ENCODE measurements at places on chromosomes 5 and 9.

- no peak for DNase-seq
Observed at GRCh38 chr5:168014433-168015123, 276.9 kb upstream of the WWC1 start.

GRCh38 chr5:61465066-61465465 lies 133.0 kb downstream of the ZSWIM6 start:
- DNase-seq: no peak

DNA sequence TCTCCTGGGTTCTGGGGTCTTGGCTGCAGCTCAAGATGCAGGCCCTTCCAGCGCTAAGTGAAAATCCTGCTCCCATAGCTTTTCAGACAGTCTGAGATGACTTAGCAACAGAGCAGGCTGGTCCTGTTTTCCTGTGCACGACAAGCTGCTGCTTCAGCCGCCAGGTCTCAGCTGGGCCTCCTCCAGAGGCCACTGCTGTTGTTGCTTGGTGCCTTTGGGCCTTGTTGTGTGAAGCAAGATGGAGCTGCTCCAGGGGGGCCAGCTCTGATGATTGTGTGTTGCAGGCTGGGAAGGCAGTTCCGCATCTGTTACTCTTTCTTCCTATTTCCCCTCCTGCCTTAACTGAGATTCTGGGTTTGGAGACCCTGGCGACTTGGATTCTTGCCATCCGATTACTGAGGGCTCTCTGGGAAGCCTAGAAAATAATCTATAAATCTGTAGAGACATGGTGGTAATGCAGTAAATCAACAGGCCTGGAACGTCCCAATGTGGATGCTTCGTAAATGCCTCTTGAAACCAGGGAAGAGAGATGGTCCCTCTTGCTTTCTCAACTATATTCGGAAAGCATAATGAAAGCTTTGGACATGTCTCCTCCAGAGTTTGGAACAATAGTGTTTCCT lies 3.2 kb downstream of the MAP1B start:
- DNase-seq: no peak

GRCh38 chr9:22165144-22165543 lies 156.0 kb upstream of the CDKN2B start:
- DNase-seq: no peak

DNA sequence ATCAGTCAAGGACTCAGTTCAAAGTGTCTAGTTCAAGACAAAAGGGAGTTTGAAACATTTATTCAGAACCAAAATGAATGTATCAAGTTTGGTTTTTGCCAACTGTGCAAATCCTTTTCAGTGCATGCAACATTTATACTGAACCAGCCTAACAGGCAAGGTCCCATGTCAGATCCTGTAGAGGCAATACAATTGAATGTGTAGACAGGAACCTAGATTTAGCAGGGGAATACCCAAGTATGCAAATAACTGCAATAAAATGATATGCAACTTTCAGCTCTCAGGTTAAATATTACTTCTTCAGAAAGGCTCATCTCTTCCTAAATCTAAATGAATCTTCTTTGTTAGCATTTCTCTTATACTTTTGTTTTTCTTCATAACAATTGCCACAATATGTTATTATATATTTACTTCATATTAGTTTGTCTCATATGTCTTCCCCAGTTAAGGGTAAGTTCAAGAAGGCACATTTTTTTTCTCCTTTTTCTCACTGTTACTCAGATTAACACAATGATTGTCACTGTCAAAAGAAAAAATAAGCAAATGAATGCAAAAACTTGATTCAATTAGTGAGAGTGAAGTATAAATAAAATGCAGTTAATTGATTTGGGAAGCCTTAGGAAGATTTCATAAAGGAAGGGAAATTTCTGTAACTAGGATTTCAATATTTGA lies 163.9 kb upstream of the RASA1 start:
- no peak for DNase-seq

GRCh38 chr5:59300930-59301329 lies 592.6 kb downstream of the PDE4D start:
- no peak for DNase-seq

- DNase-seq: no peak
Observed at GRCh38 chr9:20309124-20309523, 313.2 kb downstream of the MLLT3 start.

DNA sequence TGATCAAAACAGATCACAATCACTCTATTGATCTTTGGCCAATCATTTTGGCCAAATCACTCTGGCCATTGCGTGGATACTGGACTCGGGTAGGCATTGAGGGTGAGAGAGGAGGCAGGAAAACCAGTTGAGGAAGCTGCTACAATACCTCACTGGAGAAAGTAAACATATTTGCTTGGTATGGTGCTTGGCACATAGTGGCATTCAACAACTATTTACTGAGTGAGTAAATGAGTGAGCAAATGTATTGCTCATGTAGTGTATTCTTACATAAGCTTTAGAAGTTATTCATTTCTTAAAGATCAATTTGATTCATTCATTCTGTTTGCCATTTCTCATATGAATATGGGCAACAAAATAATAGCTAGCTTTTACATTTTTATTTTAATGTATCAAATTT lies 4.0 kb upstream of the DEPDC1B start:
- DNase-seq: no peak

DNA sequence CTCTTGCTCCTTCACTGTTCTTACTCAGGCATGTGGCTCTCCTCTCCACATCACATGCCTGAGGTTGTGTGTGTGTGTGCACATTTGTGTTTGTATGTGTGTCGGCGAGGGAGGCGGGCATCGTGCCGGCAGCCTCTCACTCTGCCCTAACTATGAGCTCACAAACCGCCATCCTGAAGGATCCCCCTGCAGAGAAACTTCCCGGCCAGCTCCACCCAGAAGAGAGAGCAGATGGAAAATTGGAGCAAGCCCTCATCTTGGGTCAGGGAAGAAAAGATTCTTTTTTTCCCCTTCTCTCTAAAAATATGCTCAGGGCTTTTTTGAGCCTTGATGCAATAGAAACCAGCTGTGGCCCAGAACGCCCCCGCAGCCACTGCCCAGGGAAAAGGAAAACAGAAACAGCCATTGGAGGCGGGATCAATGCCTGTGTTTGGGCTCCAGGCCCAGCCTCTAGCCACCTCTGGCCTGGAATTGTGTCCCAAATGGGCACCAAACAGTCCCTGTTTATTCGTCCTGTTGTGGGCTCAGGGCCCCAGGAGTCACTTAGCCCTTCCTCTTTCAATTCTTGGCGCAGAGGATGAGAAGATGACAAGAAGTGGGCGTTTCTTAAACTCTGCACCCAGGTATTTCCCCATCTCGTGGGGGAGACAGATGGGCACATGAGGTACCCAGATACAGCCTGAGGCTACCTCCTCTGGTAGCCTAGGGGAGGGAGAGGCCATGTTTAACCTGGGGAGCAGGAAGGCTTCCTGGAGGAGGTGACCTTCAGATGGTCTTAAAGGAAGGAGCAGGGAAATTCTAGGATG lies 151.5 kb downstream of the RGS3 start:
- no peak for DNase-seq

- no peak for DNase-seq
Observed at GRCh38 chr5:102031711-102032110, 264.4 kb downstream of the SLCO4C1 start.

DNA sequence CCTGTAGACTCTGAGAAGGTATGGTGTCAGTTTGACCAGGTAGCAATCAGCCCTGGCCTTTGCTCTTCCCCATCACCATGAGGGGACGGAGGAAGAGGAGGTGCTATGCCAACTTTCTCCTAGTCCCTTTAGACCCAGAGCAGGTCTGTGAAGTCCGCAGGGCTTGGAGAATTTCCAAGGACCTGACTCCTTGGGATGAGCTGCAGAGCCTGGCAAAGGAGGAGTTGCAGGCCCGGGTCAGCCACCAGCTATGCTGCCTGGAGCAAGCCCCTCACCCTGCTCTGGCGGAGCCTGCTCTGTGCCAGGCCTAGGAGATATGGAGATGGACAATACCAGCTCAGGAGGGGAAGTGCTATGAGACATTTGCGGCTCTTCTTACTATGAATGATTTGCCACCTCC lies 188.3 kb downstream of the CDK5RAP2 start:
- no peak for DNase-seq

DNA sequence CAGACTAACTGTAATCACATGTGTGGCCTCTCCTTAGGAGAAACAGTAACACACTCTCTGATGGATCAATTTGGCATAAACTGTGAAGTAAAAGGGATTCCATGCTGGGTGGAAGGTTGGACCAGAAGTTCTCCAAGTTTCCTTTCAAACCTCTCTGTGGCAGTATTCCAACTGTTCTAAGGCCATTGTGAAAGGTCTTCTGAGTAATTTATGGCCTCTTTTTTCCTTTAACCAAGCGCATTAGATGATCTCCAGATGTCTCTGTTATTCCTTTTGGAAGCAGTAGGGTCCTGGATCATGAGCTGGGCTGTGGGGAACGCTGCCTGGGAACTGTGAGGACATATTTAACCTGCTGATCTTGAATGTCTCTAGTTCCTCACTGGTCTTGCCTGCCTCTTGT lies 80.6 kb upstream of the IL6ST start:
- no peak for DNase-seq

DNA sequence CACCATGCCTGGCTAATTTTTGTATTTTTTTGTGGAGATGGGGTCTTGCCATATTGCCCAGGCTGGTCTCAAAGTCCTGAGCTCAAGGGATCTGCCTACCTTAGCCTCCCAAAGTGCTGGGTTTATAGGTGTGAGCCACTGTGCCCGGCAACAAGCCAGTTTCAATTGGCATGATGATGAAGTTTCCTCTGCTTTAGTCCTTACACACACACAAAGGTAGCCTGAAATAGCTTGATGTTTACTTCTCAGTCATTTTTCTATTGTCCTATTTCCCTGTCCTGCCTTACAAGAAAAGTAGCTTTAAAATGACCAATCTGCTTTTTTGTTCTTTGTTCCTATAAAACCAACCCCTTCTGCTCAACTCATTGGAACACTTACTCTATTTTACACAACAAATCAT lies 33.6 kb downstream of the PDE6A start:
- DNase-seq: no peak

DNA sequence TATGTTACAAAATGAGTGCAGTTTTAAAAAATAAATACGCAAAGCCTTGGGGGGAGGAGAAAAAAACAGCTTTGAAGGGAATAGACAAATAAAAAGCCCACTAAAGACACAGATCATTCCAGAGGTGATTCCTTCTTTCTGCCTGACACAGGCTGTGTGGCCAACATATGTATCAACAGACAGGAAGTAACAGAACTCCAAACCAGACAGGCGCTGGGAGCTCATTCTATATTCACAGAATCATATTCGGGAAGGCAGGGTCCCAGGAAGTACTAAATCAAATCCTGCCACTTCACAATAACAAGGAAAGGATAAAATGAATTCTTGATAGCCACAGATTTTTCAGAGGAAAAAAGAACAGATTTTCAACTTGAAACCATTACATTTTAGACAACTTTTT lies 62.1 kb downstream of the SEMA5A start:
- DNase-seq: peak; percentile 79

DNA sequence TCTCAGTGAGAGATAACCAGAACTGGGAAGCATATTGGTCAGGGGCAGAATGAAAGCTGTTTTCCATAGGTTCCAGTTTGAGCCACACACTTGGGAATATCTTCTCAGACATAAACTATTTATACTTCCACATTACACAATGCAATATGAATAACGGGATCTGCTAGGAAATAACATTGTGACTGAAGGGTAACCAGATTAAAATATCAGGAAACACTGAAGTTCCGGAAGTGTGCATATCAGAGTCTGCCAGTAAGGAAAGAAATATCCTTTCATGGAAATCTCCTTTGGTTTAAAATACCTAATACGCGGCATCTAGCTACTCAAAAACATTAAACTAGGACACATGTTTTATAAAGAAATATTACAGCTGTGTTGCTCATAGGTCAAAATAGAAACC lies 56.3 kb downstream of the ST8SIA4 start:
- no peak for DNase-seq

DNA sequence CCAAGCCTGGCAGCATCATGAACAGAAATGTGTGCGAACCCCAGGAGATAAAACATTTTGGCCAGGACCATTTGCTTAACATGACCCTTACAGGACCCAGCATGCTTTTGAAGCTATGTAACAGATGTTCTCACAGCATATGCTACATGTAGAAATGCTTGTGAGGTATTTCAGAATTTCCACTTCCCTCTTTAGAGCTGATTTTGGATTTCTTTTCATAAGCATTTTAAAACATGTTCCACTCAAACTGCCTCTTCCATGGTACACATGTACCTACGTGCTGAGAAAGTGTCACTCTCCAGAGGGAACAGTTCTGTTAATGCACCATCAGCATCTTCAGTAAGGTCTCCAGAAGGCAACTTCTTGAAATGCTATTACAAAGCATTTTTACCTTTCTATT lies 15.7 kb upstream of the TSSK1B start:
- no peak for DNase-seq

GRCh38 chr5:119332208-119332607 lies 23.6 kb upstream of the TNFAIP8 start:
- DNase-seq: no peak

- DNase-seq: no peak
Observed at GRCh38 chr5:52709167-52709925, 78.4 kb upstream of the ITGA1 start.

- no peak for DNase-seq
Observed at GRCh38 chr9:91541734-91542133, 118.1 kb upstream of the NFIL3 start.

DNA sequence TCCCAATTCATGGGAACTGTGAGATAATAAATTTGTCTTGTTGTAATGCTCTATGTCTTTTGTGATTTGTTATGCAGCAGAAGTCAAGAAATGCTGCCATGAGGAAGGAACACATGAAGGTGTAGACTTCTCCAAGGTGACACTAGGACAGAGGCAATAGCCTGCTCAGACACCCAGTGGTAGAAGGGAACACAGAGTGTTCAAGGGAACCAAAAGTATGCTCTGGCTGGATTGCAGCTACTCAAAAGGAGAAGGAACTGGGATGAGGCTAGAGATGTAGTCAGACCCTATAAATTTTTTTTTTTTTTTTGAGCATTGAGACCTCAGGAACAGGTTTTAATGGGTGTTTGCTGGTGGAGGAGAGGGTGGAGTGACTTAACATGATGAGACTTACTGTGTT lies 232.5 kb downstream of the PARP8 start:
- DNase-seq: no peak

DNA sequence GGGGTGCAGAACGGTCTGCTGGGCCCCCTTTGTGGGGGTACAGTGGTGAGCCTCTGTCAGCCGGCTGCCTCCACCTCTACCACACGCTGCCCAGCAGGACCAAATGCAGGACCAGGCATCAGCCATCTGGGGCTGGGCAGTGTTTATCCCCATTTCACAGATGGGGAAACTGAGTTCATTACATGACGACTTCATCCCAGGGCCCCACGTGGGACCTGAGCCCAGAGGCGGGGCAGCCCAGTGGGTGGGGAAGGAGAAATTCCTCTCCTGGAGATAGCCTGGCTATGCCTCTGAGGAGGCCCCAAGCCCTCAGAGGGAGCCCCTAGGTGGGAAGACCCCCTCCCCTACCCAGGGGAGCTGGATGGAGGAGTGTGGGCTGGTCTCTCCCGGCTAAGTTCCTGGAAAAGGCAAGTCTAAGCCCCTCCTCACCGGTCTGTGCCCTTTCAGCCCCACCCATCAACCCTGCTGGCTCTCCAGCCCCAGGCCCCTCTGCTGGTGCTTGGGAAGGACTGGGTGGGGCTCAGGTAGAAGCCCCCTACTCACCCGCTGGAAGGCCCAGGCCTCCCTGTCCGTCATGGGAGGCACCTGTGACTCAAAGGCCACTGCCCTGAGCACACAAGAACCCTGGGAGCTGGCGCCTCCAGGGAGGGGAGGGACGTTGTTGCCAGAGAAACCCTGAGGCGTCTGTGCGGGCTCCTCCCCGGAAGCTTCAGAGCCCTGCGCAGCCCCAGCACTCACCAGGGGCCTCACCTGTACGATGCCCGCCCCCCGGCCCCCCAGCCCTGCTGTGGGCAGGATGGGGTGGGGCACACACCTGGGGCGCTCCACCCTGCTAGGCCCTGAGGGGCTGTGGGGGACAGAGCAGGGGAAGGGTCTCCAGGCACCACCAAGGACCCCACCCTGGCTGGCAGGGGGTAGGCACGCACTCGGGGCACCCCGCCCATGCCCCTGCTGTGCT lies 7.4 kb upstream of the CCDC187 start:
- no peak for DNase-seq
